ENCODE measurements at places on chromosomes 6 and 20.

DNA sequence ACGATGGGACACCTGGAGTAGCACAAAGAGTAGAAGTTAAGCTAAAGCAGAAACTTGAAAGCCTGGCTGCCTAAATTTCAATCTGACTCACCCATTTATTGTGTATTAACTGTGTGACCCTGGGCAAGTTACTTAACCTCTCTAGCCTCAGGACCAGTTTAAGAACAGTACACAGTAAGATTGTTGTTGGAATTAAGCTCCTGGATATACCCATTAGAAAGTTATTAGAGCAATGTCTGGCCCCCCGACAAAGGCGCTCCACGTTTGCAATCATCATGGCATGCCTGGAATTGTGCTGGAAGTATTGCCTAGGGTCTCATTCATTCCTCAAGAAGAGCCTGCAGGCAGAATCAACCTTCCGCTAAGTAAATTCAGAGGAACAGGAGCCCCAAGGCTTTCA is 1.4 kb downstream of the SDC4 start:
- no peak for DNase-seq

DNA sequence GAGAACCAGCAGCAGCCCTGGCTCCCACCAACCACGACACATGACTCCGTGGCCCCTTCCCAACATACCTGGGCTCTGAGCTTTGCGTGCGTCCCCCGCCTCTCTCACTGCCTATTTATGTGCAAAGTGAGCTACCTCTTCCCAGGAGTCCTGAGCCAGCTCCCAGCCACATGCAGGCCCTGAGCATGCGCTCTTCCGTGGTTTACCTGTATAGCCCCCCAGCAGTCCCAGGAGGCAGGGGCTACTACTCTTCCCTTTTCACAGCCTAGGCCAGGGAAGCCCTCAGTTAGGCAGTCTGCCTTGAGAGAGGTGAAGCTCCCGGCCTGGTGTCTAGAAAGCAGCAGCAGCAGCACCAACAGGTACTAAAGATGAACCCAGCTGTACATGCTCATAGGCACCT is 114.8 kb upstream of the CDYL start:
- no peak for DNase-seq

GRCh38 chr6:149840345-149841075 is 23.6 kb downstream of the LRP11 start:
- DNase-seq: peak; percentile 76

GRCh38 chr20:17966432-17967310 is 1.9 kb downstream of the SNX5 start:
- DNase-seq: peak; percentile 61

All from fibroblast of villous mesenchyme (primary cell).